ENCODE measurements at places on chromosomes 7 and 10.

- peak; percentile 59 for DNase-seq
- H3K27ac ChIP-seq, result no peak overlapping the region
- no peak overlapping the region for H3K4me3 ChIP-seq
Measured at GRCh38 chr7:2670720-2671391, 17.1 kb upstream of the AMZ1 start.

GRCh38 chr10:52780391-52781155, 8.0 kb upstream of the MBL2 start:
- H3K27me3 ChIP-seq, result no peaks in the 10 kb centered on the region
- no peak for DNase-seq
- H3K4me3 ChIP-seq, result no peak overlapping the region
- H3K36me3 ChIP-seq, result no peaks in the 10 kb centered on the region
- H3K4me1 ChIP-seq, result no peaks in the 10 kb centered on the region
- no peak overlapping the region for H3K27ac ChIP-seq

DNA sequence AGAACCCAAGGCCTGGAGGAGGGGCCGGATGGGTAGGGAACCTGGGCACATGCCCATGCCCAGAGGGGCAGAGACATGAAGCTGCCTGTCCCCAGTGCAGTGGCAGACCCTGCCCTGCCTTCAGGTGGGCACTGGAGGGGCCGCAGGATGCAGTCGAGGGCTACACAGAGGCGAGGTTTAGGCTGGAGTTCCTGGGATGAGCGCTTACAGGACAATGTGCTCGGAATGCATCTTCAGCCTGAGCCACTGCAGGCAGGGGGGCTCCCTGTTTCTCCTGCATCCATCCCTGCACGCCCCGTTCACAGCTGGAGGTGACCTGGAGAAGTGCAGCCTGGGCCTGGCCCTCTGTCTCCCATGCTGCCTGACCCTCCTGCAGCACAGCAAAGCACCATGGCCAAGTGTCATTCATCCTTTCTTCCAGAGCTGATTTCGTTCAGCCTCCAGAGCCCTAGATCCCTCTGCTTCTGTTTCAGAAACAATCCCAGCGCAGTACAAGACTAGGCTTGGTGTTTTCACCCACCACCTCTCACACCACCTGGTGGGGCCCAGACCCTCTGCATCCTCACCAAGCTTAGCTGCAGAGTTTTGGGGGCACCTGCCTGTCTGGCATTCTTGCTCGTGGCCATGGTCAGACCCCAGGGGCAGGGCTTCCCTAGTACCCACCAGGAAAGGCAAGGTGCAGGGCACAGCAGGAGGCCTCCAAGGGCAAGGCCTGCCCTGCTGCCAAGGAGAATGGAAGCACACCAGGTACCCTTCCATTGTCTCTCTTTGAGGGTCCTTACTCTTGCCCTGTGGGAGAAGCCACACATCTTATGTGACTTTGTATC, 311.9 kb downstream of the TCERG1L start:
- H3K27ac ChIP-seq, result no peak overlapping the region
- no peak for DNase-seq
- no peaks in the 10 kb centered on the region for H3K4me1 ChIP-seq
- no peaks in the 10 kb centered on the region for H3K27me3 ChIP-seq
- H3K36me3 ChIP-seq, result no peaks in the 10 kb centered on the region

- DNase-seq, result no peak
- H3K4me3 ChIP-seq, result no peak overlapping the region
- H3K36me3 ChIP-seq, result no peaks in the 10 kb centered on the region
- peaks cover 7% of the 10 kb centered on the region for H3K4me1 ChIP-seq
Measured at GRCh38 chr10:33045421-33045820, 87.4 kb upstream of the ITGB1 start.

GRCh38 chr10:131773370-131774343, 127.2 kb upstream of the PPP2R2D start:
- H3K27me3 ChIP-seq, result no peaks in the 10 kb centered on the region
- no peak for DNase-seq
- H3K4me1 ChIP-seq, result no peaks in the 10 kb centered on the region
- no peak overlapping the region for H3K27ac ChIP-seq

DNA sequence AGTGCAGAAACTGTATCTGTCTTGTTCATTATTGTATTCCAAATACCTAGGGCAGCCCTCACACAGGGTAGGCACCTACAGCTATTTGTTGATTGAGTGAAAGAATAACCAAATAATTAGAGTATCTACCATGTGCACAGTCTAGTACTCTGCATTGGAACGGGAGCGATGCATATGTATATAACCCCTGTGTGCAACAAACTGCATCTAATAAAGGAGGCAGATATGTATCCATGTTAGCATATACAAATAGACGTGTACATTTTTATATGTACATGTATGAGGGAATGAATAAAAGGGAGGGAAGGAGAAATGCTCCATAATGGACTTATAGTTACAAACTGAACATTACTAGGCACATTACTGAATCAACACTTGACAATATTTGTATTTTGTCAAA, 191.3 kb upstream of the PTPRZ1 start:
- H3K4me3 ChIP-seq, result no peak overlapping the region
- no peak for DNase-seq
- no peak overlapping the region for H3K27ac ChIP-seq
- no peaks in the 10 kb centered on the region for H3K4me1 ChIP-seq
- no peaks in the 10 kb centered on the region for H3K27me3 ChIP-seq
- no peaks in the 10 kb centered on the region for H3K36me3 ChIP-seq

GRCh38 chr10:16586358-16587138, 64.9 kb upstream of the C1QL3 start:
- no peak overlapping the region for H3K27ac ChIP-seq
- no peak overlapping the region for H3K4me3 ChIP-seq
- no peaks in the 10 kb centered on the region for H3K27me3 ChIP-seq

- no peak for DNase-seq
- no peaks in the 10 kb centered on the region for H3K36me3 ChIP-seq
- H3K4me3 ChIP-seq, result no peak overlapping the region
- no peaks in the 10 kb centered on the region for H3K4me1 ChIP-seq
Measured at GRCh38 chr7:11427686-11428273, 404.2 kb downstream of the THSD7A start.

- no peaks in the 10 kb centered on the region for H3K4me1 ChIP-seq
- DNase-seq, result no peak
- H3K27me3 ChIP-seq, result no peaks in the 10 kb centered on the region
- H3K27ac ChIP-seq, result no peak overlapping the region
- H3K4me3 ChIP-seq, result no peak overlapping the region
Measured at GRCh38 chr7:139560199-139560598, 36.7 kb downstream of the CLEC2L start.

DNA sequence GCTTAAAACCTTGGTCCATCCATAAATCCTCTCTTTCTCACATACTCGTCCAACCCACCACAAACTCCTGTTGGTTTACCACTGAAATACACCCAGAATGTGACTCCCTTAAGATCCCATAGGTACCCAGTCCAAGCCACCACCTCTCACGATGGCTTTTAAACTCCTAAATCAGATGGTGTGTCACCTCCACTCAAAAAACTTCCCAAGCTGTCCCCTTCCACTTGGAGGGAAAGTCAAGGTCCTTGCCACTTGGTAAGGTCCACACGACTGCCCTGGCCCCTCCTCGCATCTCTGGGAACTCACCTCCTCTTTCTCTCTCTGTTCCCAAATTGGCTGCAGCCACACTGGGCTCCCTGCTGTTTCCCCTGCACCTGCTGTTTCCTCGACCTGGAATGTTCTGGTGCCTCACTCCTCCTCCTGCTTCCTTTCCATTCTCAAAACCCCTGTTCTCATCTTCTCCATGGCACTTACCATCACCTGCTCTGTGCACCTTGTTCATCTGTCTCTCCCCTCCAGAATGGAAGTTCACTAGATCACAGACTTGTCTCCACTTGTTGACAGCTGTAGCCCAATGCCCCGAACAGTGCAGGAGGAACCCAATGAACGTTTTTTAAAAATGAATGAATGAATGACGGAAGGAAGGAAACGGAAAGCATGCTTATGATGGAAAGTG, 23.0 kb downstream of the ZFAND2A start:
- peak overlapping the region; percentile 62 for H3K4me3 ChIP-seq
- H3K36me3 ChIP-seq, result no peaks in the 10 kb centered on the region
- no peak overlapping the region for H3K27ac ChIP-seq
- H3K27me3 ChIP-seq, result no peaks in the 10 kb centered on the region
- H3K4me1 ChIP-seq, result peaks cover 20% of the 10 kb centered on the region

DNA sequence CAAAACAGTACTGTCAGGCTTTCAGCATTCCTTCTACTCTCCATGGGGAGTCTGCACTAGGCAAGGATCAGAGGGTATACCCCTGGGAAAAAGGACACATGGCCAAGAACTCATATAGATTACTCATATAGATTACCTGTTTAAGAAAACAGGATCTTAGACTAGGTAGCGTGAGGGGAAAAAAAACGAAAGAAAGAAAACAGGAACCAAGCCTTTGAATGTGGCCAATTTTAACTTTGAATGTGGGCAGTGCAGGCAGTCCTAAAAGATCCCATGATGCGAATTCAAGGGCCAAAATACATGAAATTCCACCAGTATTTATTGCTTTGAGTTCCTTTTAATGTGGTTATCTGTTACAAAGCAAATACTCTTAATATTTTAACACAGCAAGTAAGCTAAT, 108.6 kb upstream of the TAC1 start:
- H3K36me3 ChIP-seq, result no peaks in the 10 kb centered on the region
- H3K4me3 ChIP-seq, result no peak overlapping the region
- no peaks in the 10 kb centered on the region for H3K4me1 ChIP-seq

- H3K27me3 ChIP-seq, result no peaks in the 10 kb centered on the region
- no peak overlapping the region for H3K27ac ChIP-seq
- no peaks in the 10 kb centered on the region for H3K4me1 ChIP-seq
- no peaks in the 10 kb centered on the region for H3K36me3 ChIP-seq
- H3K4me3 ChIP-seq, result no peak overlapping the region
Measured at GRCh38 chr10:59387951-59388670, 25.8 kb upstream of the FAM13C start.

DNA sequence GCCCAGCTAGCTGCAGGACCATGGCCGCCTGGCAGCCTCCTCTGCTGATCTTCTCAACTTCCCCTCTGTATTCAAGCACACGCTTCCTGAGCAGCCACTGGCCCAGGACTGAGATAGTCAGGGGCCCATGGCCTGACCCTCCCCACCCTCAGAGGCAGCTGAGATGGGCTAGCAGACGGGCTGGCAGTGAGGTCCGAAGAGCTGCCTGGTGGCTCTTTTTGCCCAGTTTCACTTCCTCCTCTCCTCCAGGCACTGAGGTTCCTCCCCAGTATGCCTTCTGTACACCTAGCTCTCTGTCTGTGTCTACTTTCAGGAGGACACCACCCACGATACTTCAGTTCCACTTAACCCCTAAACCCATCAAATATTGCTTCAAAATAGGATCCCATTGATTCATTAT, 395.6 kb downstream of the TNS3 start:
- DNase-seq, result no peak
- H3K36me3 ChIP-seq, result no peaks in the 10 kb centered on the region
- H3K4me3 ChIP-seq, result no peak overlapping the region

DNA sequence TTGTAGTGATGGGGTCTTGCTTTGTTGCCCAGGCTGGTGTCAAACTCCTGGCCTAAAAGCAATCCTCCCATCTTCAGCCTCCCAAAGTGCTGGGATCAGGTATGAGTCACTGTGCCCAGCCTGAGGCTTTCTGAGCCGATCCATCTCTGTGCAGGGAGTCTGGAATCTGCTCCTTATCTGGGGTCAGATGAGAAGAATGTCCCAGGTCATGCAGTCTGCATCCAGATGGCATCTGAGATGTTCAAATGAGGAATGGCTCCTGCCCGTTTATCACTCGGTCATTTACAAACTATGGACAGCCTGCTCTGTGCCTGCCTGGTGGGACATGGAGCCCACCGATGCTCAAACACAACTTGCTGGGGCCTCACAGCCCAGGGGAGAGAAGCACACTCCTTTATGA, 11.1 kb upstream of the SLC18A3 start:
- no peak overlapping the region for H3K27ac ChIP-seq
- DNase-seq, result no peak
- H3K27me3 ChIP-seq, result peaks cover 17% of the 10 kb centered on the region

DNA sequence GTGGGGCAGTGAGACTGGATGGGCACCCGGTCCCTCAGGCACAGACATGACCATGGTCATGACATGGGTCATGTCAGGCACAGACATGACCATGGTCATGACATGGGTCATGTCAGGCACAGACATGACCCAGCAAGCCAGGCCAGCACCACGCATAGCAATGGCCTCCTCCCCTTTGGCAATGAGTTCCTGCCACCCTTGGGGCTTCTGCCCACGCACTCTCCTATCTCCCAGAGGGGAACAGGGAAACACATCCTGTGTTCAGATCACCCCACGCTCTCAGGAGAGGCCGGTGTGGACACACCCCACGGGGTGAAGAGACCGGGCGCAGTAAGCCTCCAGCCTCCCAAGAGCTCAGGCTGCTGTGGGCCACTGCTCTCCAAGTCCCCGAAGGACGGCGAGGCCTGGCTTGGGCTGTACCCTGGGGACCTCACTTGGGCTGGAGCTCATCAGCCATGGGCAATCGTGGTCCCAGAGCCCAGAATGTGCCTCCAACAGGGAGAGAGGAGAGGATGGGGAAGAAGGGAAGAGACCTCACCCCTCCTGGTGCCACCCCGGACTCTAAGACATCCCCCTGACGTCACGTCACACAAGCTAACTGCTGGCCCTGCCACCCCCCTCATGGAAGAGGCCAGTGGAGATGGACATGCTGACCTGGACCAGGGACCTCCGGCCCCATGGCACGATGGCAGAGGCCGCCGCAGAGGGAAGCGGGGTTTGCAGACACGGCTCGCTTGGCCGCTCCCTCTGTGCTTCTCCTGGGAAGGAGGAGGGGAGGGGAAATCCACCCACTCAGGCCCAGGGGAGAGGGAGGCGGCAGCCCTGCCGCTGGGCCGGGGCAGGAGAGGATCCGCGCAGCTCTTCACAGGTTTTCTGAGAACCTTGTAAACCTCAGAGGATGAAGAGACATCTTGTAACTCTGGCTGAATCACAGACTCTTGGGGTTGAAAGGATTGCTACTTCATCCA, 269.6 kb downstream of the ELFN1 start:
- DNase-seq, result peak; percentile 11
- peak overlapping the region; percentile 96 for H3K27ac ChIP-seq
- peaks cover 20% of the 10 kb centered on the region for H3K36me3 ChIP-seq
- no peaks in the 10 kb centered on the region for H3K27me3 ChIP-seq

DNA sequence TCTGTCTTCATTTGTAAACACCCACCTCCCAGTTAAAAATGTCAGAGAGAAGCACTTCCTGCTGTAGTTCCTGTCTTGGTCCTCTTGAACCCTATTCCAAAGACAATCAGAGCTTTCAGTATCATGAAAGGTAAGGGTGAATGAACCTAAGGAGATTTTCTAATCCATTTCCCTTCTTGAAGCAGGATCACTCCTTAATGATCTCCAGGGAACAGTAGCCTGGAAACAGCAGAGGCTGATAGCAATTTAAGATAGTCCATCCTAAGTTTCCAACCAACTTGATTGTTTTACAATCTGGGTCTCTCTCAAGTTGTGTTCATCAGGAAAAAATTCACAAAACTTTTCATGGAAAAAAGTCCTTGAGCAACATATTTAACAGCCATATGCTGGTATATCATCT, 273.6 kb downstream of the NEBL start:
- H3K36me3 ChIP-seq, result no peaks in the 10 kb centered on the region
- no peaks in the 10 kb centered on the region for H3K27me3 ChIP-seq
- no peak overlapping the region for H3K4me3 ChIP-seq
- H3K4me1 ChIP-seq, result no peaks in the 10 kb centered on the region
- no peak overlapping the region for H3K27ac ChIP-seq

All from CD4-positive, alpha-beta T cell (primary cell).